Stimulated activated CD4-positive, alpha-beta T cell treated with anti-CD3 and anti-CD28 coated beads, Interleukin-4, amount 100 ng/mL, for 4 hours (primary cell): ENCODE measurements at places on chromosomes 5 and 9.

- no peak for DNase-seq
Observed at GRCh38 chr9:105037139-105037538, 109.2 kb upstream of the ABCA1 start.

- DNase-seq, result no peak
Observed at GRCh38 chr5:32275396-32275741, 37.4 kb downstream of the MTMR12 start.

- peak; percentile 71 for DNase-seq
Observed at GRCh38 chr5:73201547-73202513, 28.8 kb downstream of the TMEM174 start.

GRCh38 chr9:68732405-68733020 is 27.5 kb downstream of the PIP5K1B start:
- no peak for DNase-seq

DNA sequence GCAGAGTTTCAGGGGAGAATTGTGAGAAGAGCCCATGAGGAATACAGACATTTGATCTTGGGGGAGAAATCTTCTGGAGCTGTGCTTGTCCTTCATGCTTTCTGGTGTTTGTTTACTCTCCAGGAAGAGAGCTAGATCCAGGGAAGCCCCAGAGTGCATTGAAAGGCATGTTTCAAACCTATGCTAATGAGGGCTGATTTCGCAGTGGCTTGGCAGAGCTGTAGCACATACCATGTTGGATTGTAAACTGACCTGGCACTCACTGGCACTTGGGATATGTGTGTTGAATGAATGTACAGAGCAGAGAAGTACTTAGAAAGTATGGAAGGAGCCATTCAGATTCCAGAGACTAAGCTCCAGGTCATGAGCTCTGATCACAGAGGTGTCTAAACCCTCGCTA is 30.9 kb downstream of the TNFSF8 start:
- DNase-seq, result no peak

DNA sequence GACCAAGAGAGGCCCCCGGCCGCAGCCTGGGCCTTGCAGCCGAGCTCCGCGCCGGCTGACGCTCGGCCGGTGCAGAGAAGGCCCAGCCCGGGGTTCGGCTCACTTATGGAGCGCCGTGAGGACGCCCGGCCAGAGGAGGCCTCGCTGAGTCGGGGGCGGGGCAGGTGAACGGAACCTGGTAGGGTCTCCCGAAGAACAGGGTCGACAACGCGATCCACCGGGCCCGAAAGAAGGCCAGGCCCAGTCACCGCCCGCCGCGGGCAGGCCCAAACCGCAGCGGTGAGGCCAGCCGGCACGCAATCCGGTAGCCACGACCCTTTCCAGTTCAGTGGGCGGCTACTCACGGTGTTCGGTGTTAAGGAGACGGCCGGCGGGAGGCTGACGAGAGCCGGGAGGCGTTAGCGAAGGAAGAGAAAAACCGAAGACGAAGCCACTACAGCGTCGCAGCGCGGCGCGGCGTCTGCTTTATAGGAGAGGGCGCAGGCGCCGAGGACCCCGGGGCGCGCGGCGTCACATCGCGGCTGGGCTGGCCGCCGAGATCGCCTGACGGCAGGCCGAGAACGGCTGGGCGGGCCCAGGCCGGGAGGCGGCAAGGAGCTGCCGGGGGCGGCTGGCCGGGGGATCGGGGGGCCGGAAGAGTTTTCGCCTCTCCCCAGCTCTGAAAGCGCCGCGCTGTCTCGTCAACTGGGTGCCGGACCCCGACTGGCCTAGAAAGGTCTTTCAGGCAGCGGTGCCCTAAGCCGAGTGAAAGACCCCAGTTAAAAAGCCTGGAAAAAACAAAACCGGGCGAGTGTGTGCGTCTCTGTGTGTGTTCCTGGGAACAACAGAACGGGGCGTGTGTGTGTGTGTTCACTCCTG is at the start of gene SKP1:
TSS of gene SKP1 (minus strand) at position 440 of the 858 bp plus-strand sequence. CDS start 2,928 bp downstream, outside the sequence.
- DNase-seq, result peak; percentile 83

DNA sequence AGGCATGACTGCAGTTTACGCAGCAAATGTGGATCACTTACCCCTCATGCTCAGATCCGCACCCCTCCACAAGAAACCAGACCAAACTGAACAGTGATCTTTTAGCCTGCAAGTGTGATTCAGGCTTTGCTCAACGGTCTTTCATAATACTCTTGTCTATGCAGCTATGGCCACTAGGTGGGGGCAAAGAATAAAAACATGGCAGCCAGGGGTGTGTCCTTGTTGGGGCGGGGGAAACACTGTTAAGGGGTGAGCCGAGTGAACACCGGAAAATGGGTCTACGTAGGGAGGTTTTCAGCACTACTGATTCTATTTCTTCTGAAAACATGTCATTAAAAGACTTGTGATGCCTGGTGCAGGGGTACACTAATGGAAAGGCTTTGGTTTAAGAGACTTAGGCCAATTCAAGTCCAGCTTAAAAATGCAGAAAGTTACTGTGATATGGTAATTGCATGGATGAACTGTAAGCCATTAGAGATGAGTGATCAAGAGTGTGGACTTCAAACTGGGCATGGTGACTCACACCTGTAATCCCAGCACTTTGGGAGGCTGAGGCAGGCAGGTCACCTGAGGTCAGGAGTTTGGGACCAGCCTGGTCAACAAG is 49.9 kb upstream of the GPR151 start:
- DNase-seq, result peak; percentile 24

DNA sequence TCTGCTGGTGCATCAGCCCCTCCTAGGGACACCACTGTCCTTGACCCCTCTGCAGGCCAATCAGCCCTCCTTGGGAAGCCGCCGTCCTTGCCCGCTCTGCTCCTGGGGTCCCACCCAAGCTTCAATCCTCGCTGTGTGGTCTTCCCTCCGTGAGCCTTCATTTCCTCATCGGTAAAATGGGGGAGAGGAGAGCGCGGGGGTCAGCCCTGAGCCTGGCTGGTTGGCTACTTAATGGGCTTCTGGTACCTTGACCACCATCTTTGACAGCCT is 12.7 kb upstream of the SLC2A6 start:
- no peak for DNase-seq

DNA sequence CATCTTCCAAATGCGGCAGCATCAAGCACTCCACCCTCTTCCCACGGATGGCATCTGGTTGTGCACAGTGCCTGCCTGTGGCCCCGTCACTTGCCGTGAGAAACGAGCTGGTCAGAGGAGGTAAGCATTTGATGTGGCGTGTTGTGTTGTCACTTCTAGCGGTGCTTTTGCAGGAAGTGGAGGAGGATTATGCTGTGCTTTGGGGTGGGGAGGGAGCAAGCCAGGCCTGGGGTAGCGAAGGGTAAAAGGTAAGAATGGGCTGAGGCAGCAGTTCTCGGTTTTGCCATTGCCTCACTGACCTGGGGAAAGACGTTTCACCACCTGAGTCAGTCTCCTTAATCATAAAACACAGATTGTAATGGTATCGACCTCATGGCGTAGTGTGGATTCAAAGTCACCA is 2.3 kb upstream of the POMT1 start:
- DNase-seq, result peak; percentile 72

GRCh38 chr5:171839112-171839511 is 53.5 kb downstream of the SMIM23 start:
- no peak for DNase-seq

DNA sequence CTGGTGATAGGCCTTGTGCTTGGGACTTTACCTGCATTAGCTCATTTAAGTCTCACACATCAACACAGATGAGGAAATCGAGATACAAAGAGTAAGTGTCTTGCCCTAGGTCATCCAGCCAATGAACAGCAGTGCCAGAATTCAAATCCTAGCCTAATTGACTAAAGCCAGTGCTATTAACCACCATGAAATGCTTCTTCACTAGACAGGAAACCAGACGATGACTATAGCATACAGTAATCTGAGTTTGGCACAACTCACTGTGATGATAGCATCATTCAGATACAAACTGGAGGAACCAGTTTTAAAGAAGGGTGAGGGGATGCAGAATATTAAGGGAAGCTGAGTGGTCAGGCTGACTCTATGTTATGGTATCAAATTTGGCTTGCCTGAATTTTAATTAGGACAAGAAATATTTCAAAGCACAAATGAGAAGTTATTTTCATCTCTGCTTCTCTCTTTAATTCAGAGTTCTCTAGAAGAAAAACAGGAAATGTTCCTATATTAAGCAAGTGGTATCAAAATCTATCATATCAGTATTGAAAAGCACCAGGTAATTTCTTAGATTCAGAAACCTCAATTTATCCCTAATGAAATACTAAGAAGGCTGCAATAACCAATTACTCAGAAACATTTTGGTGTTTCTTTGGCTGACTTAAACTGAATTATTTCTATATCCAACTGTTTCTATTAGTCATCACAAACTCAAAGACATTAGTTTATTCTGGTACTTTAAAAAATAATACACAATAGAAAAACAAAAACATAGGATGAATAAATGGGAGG is 147.0 kb upstream of the RASA1 start:
- DNase-seq, result no peak

DNA sequence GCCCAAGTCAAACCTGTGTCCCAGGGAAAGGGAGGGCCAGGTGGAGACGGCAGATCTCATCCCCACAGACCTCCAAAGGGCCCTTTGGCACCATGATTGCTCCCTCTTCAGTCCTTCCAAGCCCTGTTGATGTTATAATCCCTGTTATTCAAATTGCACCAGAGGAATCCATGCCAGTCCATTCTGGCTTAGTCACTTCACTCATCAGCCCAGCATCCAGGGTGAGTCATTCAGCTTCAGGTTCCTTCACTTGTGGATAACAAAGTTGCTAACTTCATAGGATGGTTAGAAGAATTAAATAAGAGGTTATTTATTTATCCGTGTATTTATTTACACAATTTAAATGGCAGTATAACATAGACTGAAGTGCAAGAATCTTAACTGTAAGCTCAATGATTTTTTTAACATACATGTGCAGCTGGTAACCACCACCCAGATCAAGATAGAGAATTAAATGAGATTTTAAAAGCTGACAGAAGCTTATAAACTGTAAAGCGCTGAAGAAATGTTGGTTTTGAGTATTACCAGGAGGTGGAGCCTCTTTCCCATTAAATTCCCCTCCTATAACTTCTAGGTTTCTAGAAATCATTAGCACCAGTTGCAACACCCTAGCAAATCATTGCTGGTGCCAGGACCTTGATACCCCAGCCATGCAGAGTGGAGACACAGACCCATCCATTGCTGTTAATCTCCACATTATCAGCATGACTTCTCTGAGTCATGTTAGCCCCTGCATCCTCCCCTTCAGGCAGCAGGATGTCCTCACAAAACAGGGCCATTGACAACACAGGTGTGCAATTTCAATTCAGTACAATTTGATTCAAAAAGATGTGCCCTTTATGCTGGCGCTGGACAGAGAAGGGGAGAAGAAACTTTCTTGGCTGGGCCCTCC is 77.4 kb downstream of the SEC61B start:
- no peak for DNase-seq

DNA sequence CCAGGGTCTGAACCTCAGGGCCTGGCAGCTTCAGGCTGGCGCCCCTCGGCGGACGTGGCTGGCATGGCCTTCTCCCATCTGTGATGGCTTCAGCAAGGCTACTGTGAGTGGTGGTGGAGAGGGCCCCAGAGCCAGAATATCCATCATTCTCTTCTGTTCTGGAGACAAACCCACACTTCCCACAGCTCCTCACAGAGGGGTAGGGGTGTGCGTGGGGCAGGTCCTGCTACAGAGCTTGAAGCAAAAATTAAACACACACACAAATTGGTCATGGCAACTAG is 9.6 kb downstream of the GPX3 start:
- no peak for DNase-seq

DNA sequence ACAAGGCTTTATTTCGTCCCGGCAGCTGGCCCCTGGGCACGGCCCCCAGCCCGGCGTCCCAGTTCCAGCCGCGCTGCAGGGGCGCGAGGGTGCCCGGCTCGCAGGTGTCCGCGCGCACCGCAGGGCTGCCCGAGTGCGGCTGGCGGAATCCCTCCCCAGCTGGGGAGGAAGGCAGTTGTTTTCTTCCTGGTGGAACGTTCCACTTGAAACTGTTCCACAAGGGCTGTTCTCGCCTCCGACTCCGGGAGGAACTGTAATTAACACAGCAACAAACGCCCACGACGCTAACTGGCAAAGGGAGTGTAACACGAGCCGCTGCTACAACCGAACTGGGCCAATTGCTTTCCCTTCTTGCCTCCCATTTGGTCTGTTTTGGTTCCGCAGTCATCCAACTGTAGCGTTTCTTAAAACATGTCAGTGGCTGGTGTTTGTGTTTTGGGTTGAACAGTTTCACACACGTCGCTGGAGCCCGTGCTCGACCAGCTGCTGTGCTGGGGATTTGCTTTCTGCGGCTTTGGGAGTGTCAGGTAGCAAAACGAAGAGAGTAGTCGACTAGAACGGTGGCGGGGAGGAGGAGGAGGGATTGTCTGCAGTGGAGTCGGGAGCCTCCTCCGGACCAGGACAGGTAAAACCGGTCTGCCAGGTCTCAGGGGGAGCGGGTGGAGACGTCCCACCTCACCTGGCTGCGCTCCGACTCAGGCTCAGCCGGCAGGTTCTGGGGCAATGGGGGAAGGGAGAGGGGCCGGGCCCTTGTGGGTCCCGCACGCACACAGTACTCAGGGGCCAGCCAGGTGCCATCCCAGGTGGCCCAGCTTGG is 131.6 kb upstream of the NIPBL start:
- peak; percentile 19 for DNase-seq

- DNase-seq, result no peak
Observed at GRCh38 chr5:3400659-3401058, 195.0 kb upstream of the IRX1 start.

- DNase-seq, result no peak
Observed at GRCh38 chr9:34636791-34637355, 714 bp downstream of the SIGMAR1 start.

DNA sequence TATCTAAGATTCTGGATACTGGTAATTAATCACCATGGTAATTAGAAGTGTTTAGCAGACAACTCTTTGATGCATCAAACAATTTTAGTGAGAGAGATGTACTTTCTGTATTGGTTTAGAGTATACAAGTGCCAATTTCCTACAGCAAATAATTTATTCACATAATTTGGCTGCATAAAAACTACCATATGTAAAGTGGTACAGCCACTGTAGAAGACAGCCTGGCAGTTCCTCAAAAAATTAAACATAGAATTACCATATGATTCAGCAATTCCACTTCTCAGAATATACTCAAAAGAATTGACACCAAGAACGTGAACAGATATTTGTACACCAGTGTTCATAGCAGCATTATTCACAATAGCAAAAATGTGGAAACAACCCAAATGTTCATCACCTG is 36.2 kb downstream of the PHAX start:
- no peak for DNase-seq

- DNase-seq, result no peak
Observed at GRCh38 chr5:127812570-127812969, 109.4 kb downstream of the CCDC192 start.

DNA sequence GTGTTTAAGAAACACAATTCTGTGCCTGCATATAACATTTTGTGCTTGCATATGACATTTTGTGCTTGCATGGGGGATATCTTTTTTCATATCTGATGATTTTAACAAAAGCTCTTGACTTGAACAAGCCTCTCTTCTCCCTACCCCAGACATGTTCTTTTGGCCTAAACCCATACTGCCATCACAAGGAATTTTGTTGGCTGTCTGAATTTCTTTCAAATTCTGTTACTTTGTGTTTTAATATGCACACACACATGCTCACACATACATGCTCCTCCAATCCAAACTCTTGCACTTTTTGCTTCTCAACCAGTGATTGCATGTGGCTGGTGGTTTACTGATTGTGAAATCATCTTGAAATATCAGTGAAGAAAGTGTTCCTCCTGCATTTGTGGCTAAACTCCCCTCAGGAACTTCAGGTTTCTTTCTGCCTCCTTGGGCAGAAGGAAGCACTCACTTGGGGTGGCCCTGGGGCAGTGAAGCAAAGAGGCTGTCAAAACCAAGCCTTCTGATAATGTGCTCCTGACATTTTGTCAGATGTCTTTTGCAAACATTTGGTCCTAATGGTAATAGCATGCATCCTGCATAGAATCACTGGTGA is 377.2 kb upstream of the KLF4 start:
- no peak for DNase-seq

- no peak for DNase-seq
Observed at GRCh38 chr9:109534151-109534550, 36.0 kb upstream of the PTPN3 start.
